Stimulated activated CD8-positive, alpha-beta memory T cell treated with anti-CD3 and anti-CD28 coated beads, Interleukin-7, amount 100 ng/mL, for 48 hours (primary cell): ENCODE measurements at places on chromosomes 3 and 15.

GRCh38 chr3:115211810-115212492 is 64.9 kb upstream of the ZBTB20 start:
- DNase-seq = no peak

DNA sequence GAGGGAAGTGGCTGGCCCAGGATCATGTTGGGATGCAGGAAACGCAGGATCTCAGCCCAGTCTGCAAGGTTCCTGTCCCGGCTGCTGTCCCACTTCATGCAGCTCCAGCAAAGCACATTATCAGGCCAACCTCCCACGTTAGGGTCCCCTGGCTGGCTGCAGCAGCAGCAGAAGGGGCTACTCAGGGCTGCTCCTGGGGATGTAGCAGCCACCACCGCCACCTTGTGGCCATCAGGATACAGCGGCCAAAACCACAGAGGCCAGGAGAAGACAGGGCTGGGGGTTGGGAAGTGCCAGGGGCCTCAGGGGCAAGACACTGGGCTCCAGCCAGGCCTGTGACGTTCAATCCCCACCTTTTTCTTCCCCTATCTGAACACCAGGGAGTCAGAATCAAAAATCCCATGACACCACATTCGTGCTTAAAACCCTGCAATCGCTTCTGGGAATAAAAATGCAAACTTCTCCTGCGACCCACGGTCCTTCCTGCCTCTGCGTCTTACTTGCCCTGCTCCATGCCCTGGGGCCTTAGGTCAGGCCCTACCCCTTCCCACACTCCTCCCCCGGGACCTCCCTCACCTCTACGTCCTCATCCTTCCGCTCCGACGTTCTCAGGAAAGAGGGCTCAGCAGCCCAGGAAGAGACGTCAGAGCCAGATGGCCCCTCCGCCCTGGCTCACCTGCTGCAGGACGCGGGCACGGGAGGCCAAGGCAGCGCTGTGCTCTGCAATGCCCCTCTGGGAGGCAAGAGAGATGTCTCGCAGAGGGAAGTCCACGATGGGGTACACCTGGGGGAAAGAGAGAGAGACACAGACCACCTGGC is 21.5 kb downstream of the SSUH2 start:
- DNase-seq = peak; percentile 4

DNA sequence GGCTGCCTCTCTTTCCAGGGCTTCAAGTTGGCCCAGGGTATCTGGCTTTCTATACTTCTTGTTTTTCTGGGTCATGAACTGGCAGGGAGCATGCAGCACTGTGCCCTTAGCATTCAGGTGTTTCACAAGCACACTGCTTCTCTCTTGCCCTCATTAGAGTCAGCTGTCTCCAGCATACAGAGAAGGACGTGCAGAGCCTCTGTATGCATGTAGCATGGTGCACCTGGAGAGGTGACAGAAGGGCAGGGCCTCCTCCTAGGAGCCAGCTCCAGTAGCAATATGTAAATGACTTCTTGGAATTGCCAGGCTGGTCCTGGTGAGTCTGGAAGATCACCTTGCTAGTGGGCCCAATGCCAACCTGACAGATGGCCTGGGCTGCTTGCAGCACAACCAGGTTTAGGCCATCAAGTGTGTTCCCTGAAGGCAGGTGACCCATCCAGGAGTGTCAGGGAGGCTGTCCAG is 44.8 kb upstream of the ATP2C1 start:
- no peak for DNase-seq

GRCh38 chr15:62845241-62846126 is 197.1 kb upstream of the TPM1 start:
- no peak for DNase-seq

DNA sequence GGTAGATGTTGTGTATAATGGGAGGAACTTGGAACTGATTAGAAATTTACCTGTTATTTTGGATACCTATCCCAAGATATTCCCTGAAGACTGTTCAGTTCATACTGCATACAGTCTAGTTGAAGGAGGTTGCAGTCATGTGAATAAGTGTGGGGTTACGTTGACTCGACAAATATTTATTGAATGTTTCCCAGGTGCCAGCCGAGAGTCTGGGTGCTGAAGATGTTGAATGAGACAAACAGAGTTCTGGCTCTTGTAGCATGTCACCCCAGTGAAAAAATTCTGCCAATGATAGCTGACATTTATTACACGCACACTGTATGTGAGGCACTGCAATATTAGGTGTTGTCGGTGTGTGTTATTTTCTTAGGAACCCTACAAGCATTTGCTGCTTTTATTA is 176.0 kb downstream of the KCNMB2 start:
- no peak for DNase-seq

- DNase-seq = no peak
Measured at GRCh38 chr3:38003817-38004414, 13.3 kb downstream of the VILL start.

- no peak for DNase-seq
Measured at GRCh38 chr15:71325481-71325880, 210.2 kb downstream of the THSD4 start.

GRCh38 chr3:61460636-61461035 is 100.7 kb upstream of the PTPRG start:
- no peak for DNase-seq

DNA sequence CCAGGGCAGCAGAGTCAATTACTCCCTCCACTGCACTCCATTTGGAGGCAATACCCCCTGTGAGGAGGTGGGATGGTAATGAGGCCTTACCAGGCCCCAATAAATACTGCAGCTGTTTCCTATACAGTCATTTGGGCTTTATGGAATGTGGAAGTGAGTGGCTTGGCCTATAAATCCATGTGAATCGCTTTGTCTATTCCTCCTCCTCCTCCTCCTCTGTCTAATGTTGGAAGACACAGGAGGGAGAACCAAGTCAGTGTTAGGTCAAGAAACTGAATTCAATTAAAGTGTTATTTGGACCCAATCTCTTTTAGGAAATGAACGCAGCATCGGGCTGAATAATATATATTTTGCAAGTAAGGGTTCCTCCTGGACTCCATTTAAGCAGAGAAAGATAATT is 17.3 kb upstream of the SRGAP3 start:
- no peak for DNase-seq
